Stimulated activated CD8-positive, alpha-beta memory T cell treated with anti-CD3 and anti-CD28 coated beads, Interleukin-7, amount 100 ng/mL, for 48 hours (primary cell): ENCODE measurements at places on chromosomes 6 and 20.

DNA sequence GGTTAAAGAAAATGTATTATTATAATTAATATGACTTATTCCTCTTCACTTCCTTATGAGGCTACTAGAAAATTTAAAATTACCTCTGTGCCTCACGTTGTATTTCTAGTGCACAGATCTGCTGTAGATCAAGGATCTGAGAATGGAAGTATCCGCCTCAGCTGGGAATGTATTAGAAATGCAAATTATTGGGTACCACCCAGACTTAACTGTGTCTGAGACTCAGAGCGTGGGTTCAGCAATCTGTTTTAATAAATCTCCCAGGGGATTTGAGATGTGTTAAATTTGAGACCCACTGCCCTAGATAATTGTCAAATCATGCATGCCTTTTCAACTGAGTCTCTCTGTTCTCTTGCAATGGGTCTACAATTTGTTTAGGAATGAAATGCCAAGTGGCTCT, 658.0 kb upstream of the NOX3 start:
- no peak for DNase-seq

DNA sequence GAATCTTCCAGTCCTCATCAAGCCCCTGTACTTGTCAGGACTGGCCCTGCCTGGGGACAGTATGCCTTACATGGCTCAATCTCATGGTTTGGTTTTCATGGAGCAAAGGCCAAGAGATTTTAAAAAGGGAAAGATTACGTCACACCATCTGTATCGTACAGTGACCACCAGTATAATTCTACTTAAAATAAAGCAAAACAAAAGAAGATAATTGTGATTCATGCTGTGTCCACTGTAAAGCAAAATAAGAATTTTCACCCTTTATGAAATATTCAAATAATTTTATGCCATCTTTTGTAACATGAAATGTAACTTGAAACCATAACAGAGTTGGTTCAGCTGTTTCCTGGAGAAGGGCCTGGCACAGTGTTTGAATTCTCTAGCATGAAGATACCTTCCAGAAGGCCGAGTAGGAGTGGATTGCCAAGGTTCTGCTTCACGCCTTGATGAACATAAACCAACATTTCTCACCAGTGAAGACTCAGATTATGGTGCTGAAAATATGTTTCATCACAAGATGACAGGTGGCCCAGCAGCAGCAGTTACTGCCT, 486.5 kb downstream of the RFPL4B start:
- DNase-seq: no peak

DNA sequence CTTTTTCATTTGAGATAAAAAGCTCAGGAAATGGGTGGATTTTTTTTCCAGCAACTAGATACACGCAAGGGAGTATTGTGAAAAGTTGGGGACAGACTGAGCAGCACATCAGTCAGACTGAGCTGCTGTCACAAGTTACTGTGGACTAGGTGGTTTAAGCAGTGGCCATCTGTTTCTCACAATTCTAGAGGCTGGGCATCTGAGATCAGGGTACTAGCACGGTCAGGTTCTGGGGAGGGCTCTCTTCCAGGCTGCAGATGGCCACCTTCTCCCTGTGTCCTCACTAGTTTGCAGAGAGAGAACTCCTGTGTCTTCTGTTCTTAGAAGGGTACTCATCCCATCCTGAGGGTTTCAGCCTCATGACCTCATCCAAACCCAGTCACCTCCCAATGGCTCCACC, 178.3 kb downstream of the SYNDIG1 start:
- DNase-seq: no peak

DNA sequence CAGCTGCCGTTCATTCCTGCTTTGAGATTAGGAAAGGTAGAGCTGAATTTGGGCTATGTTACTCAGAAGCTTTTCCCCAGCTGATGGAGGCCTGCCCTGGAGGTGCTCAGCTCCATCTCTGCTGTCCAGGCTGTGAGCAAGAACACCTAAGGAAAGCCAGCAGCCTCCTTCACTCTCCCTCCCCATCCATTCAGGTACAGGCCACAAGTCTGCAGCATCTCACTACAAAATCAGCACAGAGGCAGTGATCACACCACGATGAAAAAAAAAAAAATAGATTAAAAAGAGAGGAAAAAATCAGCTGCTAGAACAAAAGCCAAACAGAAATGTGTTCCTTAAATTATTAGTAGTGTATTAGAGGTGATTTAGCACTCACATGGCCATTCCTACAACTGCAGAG, 515.0 kb downstream of the CDH26 start:
- DNase-seq: no peak

GRCh38 chr20:31515072-31515774, 981 bp downstream of the HM13 start:
- DNase-seq: no peak

- DNase-seq: no peak
Observed at GRCh38 chr6:24131751-24132150, 5.7 kb downstream of the NRSN1 start.

DNA sequence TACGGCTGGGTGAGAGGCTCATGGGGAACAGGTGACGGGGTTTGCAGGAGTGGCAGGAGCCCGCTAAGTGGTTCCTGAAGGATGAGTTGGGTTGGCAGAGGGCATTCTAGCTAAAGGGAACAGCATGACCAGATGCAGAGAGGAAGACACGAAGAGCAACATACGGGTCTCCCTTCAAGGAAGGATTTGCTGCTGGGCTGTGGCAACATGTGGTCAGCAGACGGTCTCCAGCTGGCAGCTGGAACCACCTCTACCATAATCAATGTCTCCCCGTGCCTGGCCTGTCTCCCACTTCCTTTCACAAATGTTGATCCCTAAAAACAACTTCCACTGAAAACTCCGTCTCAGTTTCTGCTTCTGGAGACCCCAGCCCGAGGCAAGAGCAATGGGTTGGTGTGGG, 80.6 kb upstream of the SULF2 start:
- DNase-seq: no peak

GRCh38 chr6:105364243-105364642, 38.6 kb downstream of the PREP start:
- no peak for DNase-seq

GRCh38 chr6:2579804-2580570, 170.7 kb downstream of the MYLK4 start:
- DNase-seq: no peak

GRCh38 chr20:58375759-58376352, 13.2 kb upstream of the VAPB start:
- no peak for DNase-seq

- peak; percentile 62 for DNase-seq
Observed at GRCh38 chr6:111793711-111794111, 79.5 kb downstream of the FYN start.

- no peak for DNase-seq
Observed at GRCh38 chr6:139392794-139393193, 18.3 kb upstream of the CITED2 start.

DNA sequence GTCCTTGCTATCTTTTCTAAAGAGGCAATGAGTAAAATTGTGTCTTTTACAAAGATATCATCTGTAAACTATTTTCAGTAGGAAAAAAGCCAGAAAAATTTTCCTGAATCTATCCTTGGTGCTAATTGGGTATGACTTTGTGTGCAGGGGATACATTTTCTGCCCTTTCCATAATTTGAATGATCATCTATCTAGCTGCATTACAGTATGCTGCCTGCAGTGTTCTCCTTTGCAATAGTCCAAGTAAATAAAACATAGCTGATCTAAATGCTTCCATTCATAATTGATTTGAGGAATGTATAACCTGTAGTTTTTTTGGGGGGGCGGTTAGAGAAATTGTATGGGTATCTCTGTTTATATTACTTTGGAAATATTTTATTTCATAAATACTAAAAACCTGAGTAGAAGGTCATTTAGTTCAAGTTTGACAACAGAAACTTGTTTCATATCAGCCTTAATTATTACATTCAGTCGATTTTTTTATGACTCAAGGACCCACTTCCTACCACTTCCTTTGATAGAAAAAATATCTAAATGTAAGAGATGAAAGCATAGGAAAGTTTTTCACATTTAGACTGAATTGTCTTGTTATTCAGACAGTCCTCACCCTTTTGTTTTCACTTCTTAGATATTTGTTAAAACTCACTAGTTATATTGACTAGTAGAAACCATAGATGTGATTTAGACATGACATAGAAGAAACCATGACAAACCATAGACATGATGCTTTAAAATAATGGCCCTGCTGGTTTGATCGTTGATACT, 75.3 kb downstream of the AIG1 start:
- DNase-seq: no peak

DNA sequence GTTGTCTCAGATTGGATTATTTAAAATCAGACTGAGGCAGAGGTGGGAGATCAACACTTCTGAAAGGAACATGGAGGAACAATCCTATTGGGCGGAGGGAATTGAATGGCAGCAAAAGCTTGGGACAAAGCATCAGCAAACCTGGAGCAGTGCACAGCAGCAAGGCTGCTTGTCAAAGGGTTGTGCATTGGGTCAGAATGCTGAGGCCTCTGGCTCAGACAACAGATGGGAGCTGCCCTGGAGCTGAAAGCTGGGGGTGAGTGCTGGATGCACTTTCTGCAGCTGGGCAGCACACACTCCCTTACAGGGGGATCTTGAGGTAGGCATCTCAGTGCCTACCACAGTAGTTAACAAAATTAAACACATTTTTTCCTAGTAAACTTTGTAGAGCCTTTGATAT, 634.4 kb upstream of the MMS22L start:
- no peak for DNase-seq
